LNCaP clone FGC (cell line): ENCODE measurements at places on chromosomes 5 and 9.

DNA sequence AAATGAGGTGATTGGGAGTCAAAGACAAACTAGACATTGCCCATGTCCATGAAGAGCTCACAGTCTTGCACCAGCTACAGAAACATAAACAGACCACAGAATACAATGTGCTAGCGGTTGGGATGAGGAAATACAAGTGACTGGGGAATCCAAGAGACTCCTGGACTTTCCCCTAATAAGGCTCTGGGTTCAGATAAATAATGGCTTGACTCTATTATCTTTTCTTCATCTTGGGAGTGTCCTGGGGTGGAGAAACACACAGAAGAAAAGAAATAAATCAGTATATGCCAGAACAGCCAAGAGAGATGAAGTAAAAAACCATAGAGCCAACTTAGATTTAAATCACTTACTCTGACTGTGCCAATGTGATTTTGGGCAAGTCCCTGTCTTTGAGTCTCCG, 227.8 kb downstream of the PAPPA start:
- no peak for DNase-seq

DNA sequence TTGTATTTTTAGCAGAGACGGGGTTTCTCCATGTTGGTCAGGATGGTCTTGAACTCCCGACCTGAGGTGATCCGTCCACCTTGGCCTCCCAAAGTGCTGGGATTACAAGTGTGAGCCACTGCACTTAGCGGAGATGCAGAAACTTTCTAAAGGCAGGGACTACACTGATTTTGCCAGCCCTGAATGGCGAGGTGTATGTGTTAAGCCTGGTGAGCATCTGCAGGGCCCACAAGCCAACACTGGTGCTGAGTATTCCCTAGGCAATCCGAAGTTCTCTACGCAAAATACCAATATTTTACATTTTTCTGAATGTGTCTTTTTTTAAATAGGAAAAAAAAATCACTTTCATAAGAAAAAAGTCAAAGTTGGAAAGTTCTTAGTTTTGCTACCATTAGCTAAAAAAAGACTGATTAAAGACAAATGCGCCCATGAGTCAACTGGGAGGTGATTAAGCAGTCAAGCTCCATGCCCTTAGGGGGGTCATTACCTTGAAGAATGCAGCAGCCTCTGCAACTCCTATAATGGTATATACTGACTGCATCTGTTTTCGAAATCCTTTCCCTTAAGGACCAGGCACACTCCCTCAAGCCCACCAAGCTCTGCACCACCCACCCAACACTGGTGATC, 502.8 kb downstream of the BNC2 start:
- DNase-seq, result no peak

GRCh38 chr5:143594902-143595818, 191.7 kb upstream of the NR3C1 start:
- DNase-seq, result peak; percentile 85

DNA sequence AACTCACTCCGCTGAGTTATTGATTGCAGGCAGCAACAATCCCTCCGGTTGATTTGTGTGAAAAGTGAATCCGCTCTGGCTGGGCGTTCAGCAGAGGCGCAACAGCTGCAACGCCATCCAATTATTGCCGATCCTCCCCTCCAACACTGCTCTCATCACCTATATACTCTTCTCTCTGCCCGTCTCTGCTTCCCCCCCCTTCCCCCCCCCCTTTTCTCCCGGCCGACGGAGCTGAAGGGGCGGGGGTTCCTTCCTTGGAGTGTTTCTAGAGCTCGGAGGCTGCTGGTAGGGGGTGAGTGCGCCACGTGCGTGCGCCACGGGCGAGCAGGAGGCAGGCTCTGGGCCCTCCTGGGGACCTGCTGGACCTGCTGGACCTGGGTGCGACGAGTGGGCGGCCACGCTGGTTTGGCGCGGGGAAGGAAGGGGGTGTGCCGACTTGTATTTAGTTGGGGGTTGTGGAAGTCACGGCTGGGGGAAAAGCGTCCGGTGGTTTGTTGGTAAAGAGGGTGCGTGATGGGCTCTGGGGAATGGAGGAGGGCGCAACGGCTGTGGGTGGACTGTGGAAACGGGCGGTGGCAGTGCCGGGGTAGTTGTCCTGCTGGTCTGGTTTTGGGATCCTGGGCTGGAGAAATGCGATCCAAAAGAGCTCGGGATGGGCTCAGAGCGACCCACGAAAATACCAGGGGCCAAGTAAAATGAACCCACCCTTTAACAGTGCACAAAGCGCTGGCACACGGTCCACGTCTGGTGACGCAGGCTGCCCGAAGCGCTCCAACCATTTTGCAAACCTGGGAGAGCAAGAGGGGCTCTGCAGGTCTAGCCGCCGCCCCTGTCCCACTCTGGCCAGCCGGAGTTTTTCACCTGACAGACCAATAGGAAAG, 6.4 kb upstream of the MEF2C start:
- no peak for DNase-seq

DNA sequence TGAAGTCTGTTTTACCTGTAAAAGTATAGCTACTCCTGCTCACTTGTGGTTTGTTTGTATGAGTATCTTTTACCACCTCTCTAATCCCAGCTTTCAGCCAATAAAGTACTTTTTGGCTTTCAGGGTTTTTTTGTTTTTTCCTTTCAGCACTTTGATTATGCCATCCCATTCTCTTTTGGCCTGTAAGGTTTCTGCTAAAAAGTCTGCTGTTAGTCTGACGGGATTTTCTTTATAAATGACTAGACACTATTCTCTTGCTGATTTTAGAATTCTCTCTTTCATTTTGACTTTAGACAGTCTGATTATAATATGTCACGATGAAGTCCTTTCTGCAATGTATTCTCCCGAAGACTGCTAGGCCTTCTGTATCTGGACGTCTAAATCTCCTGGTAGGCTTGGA, 37.2 kb downstream of the TEX10 start:
- DNase-seq, result no peak

DNA sequence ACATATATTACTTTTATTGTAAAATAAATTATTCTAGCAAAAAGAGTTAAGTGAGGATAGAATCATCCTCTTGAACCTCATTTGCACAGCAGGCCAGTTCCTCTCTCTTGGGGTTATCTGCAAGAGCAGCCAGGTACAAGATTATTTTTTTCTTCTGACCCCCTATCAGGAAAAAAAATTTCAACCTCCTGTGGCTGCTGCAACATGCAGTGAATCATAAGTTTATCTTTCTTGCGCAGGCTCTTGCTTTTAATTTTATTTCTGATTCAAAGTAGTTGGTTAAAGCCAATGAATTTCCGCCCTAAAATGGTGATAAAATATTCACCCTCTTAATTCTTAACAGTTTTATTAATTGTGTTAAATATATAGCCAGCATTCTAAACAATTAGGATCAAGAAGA, 69.7 kb upstream of the PPP3R2 start:
- DNase-seq, result no peak

DNA sequence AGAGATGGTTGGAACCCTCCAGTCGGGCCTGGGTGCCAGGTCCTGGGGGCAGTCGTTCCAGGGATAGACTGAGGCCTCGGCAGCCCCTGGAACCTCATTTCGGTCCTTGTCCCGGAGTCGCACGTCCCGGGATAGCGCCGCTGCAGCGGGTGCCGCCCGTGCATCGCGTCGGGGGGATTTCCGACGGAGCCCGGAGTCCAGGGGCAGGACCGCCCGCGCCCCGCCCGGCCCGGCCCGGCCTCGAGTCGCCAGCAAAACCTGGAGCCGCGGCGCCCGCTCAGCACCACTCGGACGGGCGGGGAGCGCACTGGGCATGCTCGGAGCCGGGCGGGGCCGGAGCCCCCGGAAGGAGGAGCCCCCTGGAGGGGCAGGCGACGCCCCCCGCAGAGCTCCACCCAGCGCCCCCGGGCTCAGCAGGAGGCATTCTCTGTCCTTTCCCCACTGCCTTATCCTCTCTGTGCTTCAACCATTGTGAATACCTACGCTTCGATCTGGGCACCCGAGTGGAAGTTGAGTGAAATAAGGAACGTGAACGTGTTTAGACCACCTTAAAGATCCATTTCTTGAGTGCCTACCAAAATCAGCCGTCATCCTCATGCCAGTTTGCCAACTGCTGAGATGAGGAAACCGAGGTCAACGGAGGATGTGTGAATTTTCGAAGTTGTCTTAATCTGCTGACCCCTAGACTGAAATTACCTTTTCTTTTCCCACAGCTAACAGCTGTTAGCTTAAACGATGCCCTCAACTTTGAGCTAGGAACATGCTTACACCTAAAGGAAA, 1.7 kb upstream of the PTPN3 start:
- DNase-seq, result no peak

DNA sequence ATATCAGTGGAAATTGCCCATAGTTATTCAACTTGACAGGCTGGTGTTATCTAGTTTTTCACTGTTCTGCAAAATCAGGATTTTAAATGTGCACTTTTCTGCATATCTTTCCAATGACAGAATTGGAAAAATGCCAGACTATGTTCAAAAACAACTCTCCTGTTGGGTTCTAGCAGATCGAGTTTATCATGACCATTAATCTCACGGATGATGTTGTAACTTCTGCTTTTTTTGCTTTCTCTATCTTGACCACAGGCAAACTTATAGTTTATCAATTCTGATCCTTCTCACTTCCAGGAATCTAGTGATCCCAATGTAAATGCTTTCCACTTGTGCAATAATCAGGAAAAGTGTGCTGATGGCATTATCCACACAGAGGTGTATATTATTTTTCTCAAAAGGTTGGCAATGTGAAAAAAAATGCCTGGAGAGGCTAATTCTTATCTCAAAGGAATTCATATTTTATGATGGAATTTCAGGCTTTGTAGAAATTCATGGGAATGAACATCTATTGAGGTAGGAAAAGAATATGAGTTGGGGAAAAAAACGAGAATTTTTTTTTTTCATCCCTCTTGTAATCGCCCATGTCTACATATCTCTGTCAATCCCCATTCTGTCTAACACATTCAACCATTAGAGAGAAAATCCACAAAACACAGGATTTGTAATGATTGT, 73.6 kb upstream of the DAB2 start:
- DNase-seq, result no peak

- peak; percentile 79 for DNase-seq
These were observed 149.8 kb upstream of the FGF10 start for GRCh38 chr5:44538797-44539601.

- no peak for DNase-seq
These were observed 186.7 kb downstream of the C9orf50 start for GRCh38 chr9:129434187-129434586.

- DNase-seq, result no peak
These were observed 240.6 kb downstream of the EFNA5 start for GRCh38 chr5:107430071-107430625.

DNA sequence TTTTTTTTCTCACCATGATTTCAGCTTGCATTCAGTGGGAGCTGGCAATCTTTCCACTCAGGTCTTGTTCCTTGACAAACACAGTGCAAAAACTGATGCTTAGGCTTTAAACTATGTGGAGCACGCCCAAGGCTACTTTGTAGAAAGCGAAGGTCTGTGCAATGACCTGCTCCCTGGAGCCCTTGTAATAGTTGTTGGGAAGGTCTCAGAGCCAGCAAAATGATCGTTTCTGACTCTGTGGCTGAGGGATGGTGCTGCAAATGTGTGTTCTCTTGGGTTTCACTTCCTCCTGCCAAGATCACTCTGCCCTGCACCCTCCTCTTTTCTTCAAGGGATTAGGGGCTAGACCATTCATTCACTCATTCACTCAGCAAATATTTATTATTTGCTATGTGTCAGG, 249.7 kb upstream of the MAP3K1 start:
- DNase-seq, result no peak

DNA sequence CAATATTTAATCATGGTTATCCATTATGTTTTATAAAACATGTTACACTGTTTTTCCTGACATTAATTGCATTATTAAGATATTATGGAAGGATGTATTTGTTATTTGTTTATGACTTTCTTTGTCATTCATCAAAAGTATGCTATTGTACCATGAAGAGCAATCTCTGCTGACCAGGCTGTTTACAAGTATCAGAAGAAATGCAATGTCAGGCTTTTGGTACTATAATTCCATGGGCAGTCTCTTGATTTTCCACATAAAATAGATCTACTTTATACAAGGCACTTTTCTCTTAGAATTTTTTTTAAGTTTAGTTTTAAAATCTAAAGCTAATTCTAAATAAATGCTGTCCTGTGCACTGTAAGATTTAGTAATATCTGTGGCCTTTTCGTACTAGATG, 196.6 kb downstream of the COX7C start:
- DNase-seq, result no peak

DNA sequence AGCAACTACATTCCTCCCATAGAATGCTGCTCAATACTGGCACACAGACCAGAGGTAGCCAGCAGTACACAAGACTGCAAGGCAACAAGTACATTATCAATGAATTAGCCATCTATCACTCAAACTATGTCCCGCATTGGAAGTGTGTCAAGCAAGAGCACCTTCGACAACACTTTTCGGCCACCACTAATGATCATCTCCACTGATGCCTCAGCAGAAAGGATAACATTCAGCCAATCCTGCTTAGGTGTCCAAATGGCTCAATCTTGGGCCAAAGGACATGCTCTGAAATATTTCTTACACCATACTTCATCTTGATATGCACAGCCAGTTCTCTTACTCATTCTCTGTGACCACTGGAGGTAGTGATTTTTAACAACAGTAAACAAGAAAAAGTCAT, 25.0 kb downstream of the SKP1 start:
- DNase-seq, result no peak

DNA sequence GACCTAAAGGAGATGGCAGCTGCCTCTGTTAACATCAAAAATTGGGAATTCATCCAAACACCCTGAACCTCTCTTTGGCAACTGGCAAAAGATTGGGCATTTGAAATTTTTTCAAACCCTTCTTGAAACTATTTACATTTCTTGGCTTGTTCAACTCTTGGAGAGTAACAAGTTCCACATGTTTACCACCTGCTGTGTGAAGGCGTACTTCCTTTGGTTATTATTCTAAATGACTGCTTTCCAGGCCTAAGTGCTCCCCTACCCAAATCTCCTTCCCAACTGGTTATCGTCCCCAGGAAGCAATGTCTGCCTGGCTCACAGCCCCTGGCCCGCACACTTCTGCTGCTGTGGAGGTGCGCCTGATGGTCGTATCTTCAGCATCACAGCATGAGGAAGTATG, 422.7 kb downstream of the DMAC1 start:
- no peak for DNase-seq

DNA sequence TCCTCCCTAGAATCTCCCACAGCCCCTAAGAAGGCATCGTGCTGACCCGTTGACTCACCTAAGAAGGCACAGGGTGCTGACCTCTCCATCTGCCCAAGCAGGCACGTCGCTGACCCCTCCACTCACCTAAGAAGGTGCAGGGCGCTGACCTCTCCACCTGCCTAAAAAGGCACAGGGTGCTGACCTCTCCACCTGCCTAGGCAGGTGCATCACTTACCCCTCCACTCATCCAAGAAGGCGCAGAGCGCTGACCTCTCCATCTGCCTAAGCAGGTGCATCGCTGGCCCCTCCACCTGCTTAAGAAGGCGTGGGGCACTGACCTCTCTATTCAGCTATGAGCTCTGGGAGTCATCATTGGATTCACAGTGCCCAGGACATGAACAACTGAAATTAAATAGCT, 54.4 kb upstream of the FCN1 start:
- DNase-seq, result no peak

DNA sequence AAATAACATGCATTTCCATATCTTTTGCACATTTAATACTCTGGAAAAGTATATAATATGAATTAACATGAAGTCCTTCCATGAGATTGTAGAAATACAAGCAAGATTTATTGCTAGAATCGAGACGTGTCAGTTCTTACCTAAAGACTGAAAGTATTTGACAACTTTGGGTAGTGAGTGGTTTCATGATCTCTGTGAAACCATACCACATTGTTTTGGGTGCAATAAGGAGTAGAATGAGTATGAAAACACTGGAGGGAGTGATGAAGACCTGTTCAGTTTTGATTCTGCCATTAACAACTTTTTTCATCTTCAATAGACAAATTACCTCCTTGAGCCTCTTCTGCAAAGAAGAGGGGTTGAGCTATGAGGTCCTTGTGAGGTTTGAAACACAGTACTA, 133.7 kb downstream of the NUDT12 start:
- no peak for DNase-seq

- DNase-seq, result no peak
These were observed 324.8 kb downstream of the PRELID2 start for GRCh38 chr5:145510324-145510723.
